Hematopoietic multipotent progenitor cell treated with erythropoietin and hydrocortisone succinate and interleukin-3 and kit ligand, for 4 days (in vitro differentiated cells): ENCODE measurements at places on chromosomes 3 and 15.
A peak's percentile ranks its signal among the peaks of the same experiment; 100 is the strongest.

GRCh38 chr3:89250742-89251141 is 143.3 kb downstream of the EPHA3 start:
- DNase-seq, result no peak

- DNase-seq, result no peak
These were observed 24.4 kb upstream of the FAM81A start for GRCh38 chr15:59413577-59413976.

DNA sequence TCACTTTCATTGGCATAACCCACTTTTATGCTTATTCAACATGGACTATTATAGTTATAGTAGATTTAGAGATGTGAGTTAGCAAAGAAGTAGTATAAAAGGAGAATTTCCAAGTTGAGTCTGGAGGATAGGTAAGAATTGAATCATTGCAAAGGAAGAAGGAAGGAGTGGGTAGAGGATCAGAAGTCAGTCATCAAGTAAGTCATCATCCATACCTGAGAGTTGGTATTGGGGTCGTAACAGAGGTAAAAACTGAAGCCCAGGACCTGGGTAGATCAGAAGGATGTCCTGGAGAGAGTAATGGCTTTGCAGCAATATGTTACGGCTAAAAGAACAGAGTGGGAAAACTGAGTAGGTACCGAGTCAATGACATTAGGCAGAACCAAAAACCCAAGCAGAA is 265.7 kb downstream of the SUCLG2 start:
- DNase-seq, result no peak

DNA sequence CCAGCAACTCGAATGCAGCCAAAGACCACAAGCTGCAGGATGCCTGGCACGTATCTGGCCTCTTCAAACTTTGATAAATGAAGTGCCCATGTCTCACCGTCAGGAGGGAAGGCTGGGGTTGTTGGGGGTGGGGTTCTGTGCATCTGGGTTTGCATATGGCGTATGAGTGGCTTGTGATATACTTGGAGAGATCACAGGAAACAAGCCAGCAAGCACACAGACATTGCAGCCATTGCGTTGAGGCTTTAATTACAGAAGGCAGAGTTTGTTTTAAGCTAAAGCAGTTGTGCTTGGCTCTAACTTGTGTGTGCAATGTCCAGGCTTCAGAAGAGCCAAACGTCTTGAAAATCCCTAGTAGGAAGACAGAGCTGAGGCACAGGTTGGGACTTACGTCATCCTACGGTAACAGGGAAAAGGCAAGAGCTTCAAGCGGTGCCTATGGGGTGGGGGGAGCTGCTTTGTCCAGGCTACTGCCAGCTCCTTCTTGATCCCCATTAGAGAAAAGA is 109.2 kb downstream of the ASB7 start:
- DNase-seq, result peak; percentile 16

GRCh38 chr15:25810631-25811091 is 52.5 kb downstream of the ATP10A start:
- DNase-seq, result no peak

DNA sequence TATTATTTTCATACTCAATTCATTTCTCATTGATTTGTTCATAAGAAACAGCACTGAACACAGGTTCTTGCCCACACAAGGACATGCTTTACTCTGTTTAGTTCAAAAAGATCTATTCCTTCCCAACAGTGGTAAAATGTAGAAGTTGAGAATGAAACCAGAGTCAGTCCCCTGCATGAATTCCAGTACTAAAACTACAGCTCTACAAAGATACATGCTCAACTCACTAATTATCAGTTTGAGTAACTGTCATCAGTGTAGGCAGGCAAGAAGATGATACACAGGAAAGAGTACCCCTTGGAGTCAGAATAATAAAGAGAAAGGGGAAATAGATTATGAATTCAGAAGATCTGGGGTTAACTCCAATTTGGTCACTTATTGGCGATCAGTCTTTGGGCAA is 43.2 kb downstream of the NR2E3 start:
- DNase-seq, result no peak

DNA sequence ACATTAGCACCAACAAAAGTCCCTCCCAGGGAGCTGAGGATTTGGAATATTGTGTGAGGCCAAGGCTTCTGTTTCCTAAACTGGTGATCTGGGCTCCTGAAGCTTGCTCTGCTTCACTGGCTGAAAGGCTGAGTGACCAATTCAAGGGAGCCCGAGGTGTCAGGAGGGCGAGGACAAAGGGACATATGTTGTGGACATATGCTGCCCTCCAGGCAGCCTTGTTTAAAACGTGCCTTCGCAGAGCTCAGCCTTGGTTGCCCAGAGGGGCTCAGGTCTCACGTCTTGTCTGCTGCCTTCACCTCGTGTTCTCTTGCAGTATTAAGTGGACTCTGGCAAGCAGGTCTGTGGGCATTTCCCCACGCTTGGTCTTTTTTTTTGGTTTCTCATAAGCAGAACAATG is 7.0 kb downstream of the SLCO3A1 start:
- no peak for DNase-seq

DNA sequence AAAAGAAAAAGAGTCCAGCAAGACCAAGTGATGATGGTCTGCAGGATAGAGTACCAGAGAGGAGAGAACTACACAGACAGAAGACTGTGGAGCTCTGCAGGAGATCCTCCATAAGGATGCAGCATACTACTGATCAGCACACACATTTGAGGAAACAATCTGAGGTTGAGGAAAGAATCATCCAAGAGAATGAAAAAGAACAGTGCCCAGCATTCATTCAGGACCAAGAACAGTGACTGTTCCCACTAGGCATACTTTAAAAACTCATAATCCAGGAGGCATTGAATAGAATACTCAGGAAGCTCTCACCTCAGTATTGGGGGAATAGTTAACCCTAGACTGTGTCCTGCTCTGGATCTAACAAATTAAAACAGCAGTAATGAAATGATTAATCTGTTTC is 54.9 kb downstream of the THSD4 start:
- DNase-seq, result no peak

DNA sequence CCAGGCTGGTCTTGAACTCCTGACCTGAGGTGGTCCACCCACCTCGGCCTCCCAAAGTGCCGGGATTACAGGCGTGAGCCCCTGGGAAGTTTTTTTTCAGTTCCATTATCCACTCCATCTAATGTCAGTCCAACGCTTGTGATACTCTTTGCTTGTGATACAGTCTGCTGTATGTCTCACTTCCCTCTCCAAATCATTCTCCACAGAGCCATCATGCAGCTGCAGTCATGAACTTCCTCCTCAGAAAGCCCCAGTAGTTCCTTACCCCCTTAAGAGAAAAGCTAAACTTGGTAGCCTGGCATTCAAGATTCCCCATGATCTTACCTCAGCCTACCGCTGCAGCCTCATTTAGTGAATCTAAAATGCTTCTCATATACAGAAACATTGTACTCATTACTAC is 2.3 kb downstream of the ARPC4 start:
- no peak for DNase-seq

DNA sequence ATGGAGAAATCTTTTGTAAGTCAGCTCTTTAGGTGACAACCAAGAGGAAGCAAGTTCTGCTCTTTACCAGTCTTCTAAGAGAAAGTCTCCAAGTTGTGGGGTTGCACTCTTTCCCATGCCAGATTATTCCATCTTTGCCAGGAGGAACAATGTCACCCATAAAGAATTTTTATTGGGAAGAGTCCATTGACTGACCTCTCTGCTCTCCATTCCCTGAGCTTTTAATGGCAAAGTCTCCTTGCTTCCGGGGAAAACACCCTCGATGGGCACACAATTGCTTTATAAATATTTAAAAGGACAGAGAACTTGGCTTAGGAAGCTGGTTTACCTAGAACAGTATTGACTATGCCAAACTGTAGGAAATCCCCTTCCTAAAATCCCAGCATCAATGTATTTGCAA is 19.9 kb upstream of the UBE2E1 start:
- DNase-seq, result no peak

- peak; percentile 9 for DNase-seq
These were observed 274.0 kb upstream of the TGFBR2 start for GRCh38 chr3:30332196-30333021.

GRCh38 chr3:156409694-156410093 is 145.2 kb downstream of the SSR3 start:
- DNase-seq, result no peak

DNA sequence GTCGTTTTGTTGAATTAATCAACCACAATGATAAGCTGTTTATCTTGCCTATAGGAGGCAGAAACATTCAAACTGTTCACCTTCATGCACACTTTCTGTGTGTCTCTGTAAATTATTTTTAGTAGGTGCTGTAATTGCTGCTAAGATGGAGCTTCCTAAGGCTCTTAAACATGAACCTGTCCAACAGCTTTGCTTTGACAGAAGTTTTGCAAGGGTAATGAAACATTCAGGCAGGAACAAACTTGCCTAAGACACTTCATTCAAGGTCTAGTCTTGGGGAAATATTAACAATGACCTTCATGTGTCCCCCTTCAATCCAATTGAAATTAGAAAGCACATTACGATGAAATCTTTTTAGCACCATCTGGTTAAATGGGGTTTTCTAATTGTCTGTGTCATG is 156.1 kb downstream of the DIPK2A start:
- DNase-seq, result no peak

DNA sequence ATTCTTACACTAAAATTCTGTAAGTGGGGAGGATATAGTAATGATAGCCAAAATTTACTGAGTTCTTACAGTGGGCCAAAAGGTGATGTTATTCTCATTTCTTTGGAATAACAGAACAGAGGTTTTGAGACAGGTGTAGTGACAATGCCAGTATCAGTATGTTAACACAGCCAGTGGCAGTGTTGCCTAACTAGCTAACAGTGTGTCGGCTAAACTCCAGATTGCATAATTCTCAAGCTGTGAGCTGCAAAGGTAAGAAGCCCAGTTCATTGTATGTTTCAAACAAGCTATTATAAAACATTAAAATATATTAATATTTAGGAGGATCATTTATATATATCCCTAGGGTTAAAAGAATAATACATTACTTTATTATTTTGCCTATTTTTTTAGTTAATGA is 920 bp downstream of the SLC15A2 start:
- DNase-seq, result peak; percentile 13

DNA sequence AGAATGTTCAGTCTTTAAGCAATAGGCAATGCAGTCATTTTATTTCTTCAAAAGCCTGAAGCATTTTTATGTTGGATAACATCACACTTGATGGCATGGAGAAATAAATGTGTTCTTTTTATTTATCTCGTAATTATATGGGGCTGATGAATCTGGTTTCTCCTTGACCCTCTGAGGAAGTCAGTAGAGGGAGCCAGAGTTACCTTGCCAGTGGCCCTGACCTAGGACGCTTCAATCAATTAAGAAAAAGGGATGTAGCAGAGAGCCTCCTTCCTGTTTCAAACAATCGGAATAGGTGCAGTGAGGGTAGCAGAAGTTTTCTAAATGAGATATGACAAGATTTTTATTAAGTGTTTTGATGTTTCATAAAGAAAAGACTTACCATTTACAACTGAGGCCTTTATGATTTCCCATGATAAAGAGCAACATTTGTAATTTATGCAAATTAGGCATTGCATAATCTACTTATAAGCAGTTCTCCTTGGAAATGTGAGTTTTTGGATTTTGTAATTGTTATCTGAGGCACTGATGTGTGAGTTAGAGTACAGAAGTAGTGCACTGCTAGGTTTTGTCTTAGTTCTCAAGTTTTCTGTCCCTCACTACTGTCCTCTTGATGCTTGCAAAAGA is 129.1 kb downstream of the RAP2B start:
- DNase-seq, result peak; percentile 67

DNA sequence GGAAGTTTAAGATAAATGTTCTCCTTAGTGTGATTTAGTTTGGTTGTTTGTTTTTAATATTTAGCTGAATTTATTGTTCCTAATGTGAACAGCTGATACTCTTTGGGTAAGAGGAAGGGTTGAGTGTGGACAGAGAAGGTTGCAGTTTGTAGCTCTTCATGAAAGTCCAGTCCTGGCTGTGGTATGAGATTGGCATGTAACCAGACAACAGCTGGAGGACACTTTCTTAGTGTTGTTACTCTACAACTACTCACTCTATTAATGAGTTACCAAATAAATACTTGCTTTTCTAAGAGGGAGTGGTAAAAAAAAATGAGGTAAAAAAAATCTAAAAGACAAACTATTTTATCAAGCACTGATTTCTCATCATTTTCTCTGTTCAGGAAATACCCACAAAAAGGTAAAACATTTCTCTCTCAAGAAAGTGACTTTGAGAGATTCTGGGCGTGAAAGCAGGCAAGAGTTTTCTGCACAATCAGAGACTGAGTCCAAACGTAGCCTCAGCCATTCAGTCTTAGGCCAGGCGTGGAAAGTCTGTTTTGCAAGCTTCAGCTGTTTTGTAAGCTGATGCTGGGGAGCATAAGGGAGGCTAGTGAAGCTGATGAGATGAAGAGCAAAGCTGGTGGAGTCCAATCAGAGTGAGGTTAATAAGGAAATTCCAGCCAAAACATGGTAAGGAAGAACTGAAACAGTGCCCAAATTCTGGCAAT is 138.5 kb upstream of the ARPP21 start:
- no peak for DNase-seq

DNA sequence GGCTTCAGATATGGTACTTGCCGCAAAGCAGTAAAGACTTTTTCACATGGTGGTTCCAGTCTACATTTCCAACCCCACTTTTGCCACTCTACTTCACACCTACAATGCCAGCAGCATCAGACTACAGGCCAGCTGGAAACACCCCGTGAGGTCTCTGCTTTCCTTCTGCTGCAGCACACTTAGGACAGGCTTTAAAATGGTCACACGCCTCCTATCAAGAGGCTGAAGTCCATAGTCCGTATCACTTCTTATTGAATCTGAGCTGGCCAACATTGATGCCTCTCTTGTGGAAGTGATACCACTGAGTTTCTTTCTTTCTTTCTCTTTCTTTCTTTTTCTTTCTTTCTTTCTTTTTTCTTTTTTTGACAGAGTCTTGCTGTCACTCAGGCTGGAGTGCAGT is 59.8 kb downstream of the ZNF860 start:
- DNase-seq, result no peak

GRCh38 chr3:72034986-72035385 is 250.0 kb upstream of the PROK2 start:
- DNase-seq, result peak; percentile 64

DNA sequence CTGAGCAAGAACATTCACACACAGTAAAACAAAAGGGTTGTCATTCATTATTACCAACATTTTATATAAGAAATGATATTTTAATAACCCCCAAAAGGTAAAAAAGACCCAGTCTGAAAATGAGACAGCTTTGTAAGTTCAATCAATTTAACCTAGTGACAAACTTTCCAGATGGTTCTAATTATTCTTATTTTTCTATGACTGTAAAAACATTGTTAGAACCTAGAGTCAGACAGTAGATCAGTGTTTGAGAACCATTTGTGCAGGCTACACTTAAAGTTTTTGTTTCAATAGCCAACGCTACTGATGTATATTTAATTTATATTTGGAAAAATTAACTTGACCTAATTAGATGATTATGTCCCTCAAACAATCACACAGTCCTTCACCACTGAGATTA is 708.4 kb upstream of the CBLB start:
- DNase-seq, result no peak
